Astrocyte (in vitro differentiated cells and primary cell): ENCODE measurements at places on chromosomes 2 and 18.
A peak's percentile ranks its signal among the peaks of the same experiment; 100 is the strongest.

GRCh38 chr2:144126302-144126701 is 393.6 kb downstream of the ZEB2 start:
- no peaks in the 10 kb centered on the region for H3K27me3 ChIP-seq
- H3K4me1 ChIP-seq: no peaks in the 10 kb centered on the region
- H3K36me3 ChIP-seq: no peaks in the 10 kb centered on the region

DNA sequence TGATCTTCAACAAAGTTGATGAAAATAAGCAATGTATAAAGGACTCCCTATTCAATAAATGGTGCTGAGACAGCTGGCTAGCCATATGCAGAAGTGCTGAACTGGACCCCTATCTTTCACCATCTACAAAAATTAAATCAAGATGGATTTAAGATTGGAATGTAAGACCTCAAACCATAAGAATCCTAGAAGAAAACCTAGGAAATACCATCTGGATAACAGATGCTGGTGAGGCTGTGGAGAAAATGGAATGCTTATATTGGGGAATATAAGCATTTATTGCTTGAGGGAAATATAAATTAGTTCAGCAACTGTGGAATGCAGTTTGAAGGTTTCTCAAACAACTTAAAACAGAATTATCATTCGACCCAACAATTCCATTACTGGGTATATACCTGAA is 89.6 kb downstream of the GCA start:
- no peak overlapping the region for H3K27ac ChIP-seq
- peak; percentile 13 for DNase-seq
- no peaks in the 10 kb centered on the region for H3K27me3 ChIP-seq

- H3K36me3 ChIP-seq: no peaks in the 10 kb centered on the region
- no peaks in the 10 kb centered on the region for H3K4me1 ChIP-seq
- no peak overlapping the region for H3K27ac ChIP-seq
- H3K27me3 ChIP-seq: no peaks in the 10 kb centered on the region
Measured at GRCh38 chr2:198004173-198004572, 199.8 kb downstream of the PLCL1 start.

DNA sequence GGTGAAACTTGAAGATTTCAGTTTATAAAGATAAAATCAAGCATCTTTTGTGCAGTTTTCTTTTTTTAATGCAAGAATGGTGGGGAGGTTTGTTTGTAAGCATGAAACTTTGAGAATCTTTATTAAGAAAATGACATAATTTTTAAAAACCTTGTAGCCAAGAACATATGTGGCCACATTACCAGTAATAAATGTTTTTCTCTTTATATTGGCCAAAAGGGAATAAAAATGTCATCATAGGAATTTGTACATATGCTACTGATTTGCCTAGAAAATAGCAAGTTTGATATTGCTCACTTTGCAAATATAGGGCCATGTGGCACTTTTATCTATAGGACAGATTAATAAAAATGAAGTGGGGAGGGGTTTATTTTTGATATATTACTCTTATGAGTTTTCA is 25.6 kb downstream of the METTL21A start:
- H3K4me1 ChIP-seq: no peaks in the 10 kb centered on the region
- DNase-seq: no peak
- H3K27me3 ChIP-seq: no peaks in the 10 kb centered on the region
- H3K4me3 ChIP-seq: no peak overlapping the region
- peaks cover 16% of the 10 kb centered on the region for H3K36me3 ChIP-seq
- no peak overlapping the region for H3K27ac ChIP-seq

DNA sequence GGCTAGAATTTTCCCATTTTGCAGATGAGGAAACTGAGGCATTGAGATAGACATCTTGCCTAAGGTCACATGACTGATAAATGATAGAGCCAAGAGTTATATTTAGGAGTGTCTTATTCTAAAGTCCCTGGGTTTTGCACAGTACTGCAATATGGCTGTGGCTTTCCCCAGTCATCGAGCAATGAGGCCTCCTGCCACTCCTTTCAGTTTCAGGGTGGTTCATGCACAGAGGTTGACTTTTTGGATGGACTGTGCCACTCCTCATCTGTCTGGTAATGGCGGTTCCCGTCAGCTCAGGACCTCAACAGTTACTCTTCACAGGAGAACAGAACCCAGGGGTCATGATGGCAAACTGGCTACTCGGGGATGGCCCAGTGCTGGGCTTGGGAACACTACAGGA is 131.1 kb downstream of the ACKR3 start:
- no peak overlapping the region for H3K4me3 ChIP-seq
- no peak overlapping the region for H3K27ac ChIP-seq
- no peaks in the 10 kb centered on the region for H3K4me1 ChIP-seq
- no peaks in the 10 kb centered on the region for H3K36me3 ChIP-seq
- DNase-seq: no peak

DNA sequence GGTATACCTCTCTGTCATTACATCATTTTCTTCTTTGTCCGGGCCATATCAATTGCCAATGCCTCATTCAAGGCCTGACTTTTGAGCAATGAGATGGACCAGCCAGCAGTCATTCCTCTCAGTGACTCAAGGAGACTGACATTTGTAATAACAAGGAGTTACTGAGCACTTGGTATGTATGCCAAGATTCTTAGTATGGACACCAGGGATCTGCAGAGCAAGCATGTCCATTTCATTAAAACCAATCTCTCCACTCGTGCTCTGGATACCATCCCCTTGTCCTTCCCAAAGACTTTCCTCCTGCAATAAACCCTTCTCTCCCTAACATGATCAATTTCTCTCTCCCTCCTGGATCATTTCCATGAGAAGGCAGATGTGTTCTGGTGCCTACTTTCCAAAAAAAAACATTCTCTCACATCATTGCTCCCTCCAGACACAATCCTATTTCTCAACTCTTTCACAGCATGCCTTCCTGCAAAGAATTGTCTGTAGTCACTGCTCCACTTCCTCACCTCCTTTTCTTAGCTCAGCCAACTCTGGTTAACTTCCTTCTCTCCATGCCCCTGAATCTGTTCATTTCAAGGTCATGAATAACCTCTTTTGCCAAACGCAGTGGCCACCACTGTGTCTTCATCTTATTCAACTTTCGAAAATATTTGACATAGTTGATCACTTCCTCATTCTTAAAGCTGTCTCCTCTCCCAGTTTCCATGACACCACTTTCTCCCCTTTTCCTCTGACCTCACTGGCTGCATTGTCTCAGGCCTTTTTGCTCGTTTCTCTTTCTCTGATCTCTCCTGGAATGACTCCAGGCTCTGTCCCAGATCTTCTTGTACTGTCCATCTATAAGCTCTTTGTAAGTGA is 102.8 kb upstream of the CYP1B1 start:
- no peak overlapping the region for H3K4me3 ChIP-seq
- H3K27me3 ChIP-seq: no peaks in the 10 kb centered on the region
- H3K27ac ChIP-seq: peak overlapping the region; percentile 38
- DNase-seq: peak; percentile 90
- H3K36me3 ChIP-seq: no peaks in the 10 kb centered on the region
- peaks cover 25% of the 10 kb centered on the region for H3K4me1 ChIP-seq

DNA sequence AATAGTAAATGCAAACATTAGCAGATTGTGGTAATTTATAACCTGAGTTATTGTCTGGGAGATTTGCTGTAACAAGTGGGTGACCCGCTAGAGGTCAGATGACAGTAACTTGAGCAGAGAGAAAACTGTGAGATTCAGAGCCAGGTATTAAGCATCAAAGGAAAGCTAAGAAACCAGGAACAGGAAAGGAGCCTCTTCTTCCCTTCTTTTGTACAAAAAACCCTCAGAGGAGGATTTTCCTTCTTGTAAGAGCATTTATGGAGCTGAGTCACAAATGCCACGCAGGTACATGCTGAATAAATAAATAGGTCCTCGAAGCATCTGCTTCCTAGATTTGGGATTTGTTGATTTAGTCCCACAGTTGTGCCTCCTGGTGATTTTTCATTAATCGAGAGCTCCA is 146.5 kb downstream of the SH3BP4 start:
- no peak overlapping the region for H3K4me3 ChIP-seq
- no peaks in the 10 kb centered on the region for H3K27me3 ChIP-seq
- H3K27ac ChIP-seq: no peak overlapping the region
- no peaks in the 10 kb centered on the region for H3K36me3 ChIP-seq

- DNase-seq: no peak
- H3K4me1 ChIP-seq: peaks cover 3% of the 10 kb centered on the region
- no peak overlapping the region for H3K4me3 ChIP-seq
- H3K27ac ChIP-seq: no peak overlapping the region
- no peaks in the 10 kb centered on the region for H3K27me3 ChIP-seq
- H3K36me3 ChIP-seq: no peaks in the 10 kb centered on the region
Measured at GRCh38 chr2:227789803-227790202, 23.8 kb upstream of the CCL20 start.

DNA sequence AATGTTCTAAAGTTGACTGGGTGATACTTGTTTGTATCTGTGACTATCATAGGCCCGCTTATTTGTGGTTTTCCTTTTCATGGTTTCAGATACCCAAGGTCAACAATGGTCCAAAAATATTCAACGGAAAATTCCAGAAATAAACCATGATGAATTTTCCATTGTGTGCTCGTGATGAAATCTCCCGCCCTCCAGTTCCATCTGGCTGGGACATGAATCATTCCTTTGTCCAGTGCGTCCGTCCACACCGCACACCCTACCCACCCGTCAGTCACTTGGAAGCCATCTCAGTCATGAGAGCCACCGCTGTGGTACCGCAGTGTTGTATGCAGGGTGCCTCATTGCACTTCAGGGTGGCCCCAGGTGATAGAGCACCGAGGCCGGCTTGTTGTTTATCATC is 268.2 kb upstream of the PXDN start:
- H3K36me3 ChIP-seq: no peaks in the 10 kb centered on the region
- peaks cover 2% of the 10 kb centered on the region for H3K27me3 ChIP-seq
- H3K4me1 ChIP-seq: peaks cover 40% of the 10 kb centered on the region
- DNase-seq: peak; percentile 84

DNA sequence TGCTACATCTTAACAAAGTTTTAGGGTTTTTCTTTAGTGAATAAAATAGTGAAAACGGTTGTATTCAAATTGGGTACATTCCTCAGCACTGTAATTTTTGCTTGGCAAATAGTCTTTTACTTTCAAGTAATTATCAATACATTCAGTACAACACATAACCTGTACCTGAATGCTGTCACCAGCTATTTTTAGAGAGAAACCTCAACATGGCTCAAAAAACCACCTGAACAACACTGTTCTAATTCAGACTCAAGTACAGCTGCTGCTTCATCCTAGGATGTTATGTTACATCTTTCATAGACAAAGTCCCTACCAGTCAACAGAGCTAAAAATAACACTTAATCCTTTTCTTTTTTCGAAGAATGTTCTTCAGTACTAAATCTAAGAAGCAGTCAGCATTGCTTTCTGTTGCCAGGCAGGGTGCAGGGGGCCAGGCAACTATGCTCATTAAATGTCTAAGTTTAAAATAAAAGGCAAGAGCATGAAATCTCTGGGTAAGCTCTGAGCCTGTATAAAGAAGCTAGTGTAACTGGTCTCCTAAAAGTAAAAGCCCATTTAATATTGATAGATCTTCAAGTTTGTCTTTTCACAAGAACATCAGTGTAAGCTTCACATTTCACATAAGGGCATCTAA is 20.5 kb downstream of the PDIA6 start:
- no peak overlapping the region for H3K27ac ChIP-seq
- H3K36me3 ChIP-seq: peaks cover 82% of the 10 kb centered on the region
- no peak for DNase-seq

DNA sequence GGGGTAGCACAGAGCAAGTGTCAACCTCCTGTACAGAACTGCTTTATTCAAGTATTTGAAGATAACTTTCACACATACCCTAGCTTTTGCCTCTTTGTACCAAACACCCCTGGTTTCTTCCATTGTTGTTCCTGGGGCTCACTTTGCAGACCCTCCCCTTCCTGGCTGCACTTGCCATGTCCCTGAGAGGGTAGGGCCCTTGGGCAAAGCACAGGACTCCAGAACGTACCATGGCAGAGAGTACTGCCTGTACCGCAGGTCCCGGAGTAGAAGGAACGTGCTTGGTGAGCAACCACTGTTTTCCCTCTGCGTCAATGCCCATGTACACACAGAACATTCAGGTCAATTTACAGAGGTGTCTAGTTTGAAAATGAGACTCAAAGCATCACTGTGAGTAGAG is 290.4 kb downstream of the EN1 start:
- no peaks in the 10 kb centered on the region for H3K4me1 ChIP-seq
- no peak for DNase-seq
- no peak overlapping the region for H3K27ac ChIP-seq
- H3K27me3 ChIP-seq: no peaks in the 10 kb centered on the region
- H3K36me3 ChIP-seq: no peaks in the 10 kb centered on the region

DNA sequence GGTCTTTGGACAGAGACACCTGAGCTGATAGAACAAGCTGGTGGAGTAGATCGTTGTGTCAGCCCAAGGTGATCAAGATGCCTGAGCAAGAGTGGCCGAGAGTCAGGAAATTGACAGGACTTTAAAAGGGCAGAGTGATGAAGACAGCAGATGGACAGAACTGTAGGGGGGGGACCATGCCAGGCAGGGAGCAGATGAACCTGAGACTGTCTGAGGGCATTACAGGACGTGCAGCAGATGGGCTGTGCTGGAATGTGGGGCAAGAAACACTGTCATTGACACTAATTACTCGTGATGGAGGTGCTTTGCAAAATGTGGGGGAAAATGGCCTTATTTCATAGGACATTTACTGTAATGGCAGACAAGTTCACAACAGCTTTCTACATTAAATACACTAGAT is 225.0 kb downstream of the THSD7B start:
- no peaks in the 10 kb centered on the region for H3K4me1 ChIP-seq
- no peak overlapping the region for H3K4me3 ChIP-seq
- no peak overlapping the region for H3K27ac ChIP-seq
- H3K27me3 ChIP-seq: no peaks in the 10 kb centered on the region
- H3K36me3 ChIP-seq: no peaks in the 10 kb centered on the region

DNA sequence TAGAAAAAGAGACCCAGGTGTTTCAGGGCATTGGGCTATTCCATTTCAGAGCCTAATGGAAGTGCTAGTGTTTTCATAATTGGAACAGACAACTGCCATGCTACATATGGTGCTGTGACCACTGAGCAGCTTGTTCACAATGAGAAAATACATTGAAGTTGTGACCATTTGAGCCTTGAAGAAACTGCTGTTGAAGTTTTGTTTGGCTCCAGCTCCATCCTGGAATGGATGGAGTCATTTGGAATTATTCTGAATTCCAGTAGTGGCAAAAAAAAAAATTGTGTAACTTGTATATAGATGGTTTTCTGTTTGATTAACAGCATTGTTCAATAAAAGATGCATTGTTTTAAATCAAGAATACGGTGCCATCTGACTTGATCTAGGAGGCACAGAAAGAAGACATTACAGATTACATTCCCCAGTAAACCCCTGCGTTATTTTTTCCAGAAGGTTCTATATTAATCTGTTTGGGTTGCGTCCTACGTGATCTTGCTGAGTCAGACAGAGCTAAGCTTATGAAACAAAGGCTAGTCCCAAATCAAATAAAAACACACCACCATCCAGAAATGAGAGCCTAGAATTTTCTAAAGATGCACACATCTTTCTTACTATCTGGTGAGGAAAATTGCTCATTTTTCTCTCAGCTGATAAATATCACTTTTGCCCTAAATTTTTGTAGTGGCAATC is 19.2 kb downstream of the FMNL2 start:
- H3K27me3 ChIP-seq: peaks cover 6% of the 10 kb centered on the region
- no peak overlapping the region for H3K27ac ChIP-seq
- peaks cover 3% of the 10 kb centered on the region for H3K4me1 ChIP-seq
- H3K36me3 ChIP-seq: no peaks in the 10 kb centered on the region
- H3K4me3 ChIP-seq: no peak overlapping the region
